Stimulated activated CD8-positive, alpha-beta memory T cell treated with anti-CD3 and anti-CD28 coated beads, Interleukin-7, amount 100 ng/mL, for 4 hours (primary cell): ENCODE measurements at places on chromosomes 3 and 15.

DNA sequence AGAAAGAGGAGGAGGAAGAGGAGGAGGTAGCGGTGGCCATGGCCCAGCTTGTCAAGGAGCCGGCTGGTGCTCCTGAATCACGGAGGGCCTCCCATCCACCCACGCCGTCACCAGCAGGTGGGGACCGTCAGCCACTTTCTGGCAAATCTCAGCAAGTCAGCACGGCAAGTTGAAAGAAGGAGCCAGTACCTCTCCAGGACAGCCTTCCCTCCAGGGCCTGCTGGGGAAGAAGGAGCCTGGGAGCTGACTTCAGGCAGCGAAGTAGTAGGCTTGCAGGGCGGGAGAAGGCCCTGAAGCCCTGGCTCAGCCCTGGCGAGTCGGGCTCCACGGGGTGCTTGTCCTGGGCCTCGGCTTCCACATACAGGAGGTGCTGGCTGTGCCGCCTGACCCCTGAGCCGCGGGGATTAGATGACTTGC, 99.2 kb upstream of the TRPM1 start:
- peak; percentile 55 for DNase-seq

DNA sequence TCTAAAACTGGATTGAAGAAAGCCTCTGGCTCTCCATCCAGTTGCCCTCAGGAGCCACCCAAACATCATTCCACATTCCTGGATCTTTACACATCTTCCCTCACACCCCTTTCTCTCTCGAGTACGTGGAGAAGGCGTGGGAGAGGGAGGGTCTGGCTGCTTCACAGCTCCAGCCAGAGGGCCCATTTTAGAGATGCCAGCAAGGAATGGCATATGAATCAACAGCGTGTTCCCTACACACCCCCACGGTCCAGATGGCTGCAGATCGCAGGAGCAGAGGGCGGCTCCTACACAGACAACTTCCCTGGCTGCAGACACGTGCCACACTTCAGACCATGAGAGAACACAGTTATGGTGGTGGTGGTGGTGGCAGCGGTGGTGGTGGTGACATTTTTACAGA, 280.1 kb downstream of the ERC2 start:
- DNase-seq: no peak

- no peak for DNase-seq
These were observed at the start of the genes FOXL2 and FOXL2NB for GRCh38 chr3:138946663-138947494. Gene FOXL2, minus strand, starts transcription at chr3:138947137. Its CDS starts 415 bp downstream, at chr3:138946722. Gene FOXL2NB, plus strand, starts transcription at chr3:138947217. Its CDS starts 148 bp downstream, at chr3:138947365.

GRCh38 chr3:166993015-166993630, 387.0 kb downstream of the ZBBX start:
- DNase-seq: no peak

GRCh38 chr3:15271785-15272381, 60.5 kb downstream of the SH3BP5 start:
- DNase-seq: peak; percentile 82

DNA sequence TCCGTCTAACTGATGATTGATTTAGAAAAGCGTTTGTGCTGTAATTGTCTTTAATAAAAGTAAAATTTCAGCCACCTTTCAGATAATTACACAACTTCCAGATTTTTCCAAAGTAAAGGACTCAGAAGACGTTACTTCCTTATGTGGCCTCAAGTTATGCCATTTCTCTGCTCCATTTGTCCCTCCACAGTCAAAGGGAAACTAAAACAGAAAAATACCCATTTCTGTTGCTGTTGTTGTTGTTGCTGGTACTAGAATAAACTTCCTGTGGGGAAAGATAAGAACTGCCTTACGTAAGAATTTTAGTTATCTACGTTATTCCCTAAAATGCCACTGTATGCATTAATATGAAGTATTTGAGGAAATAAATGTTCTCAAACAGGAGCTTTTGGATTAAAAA, 153.9 kb downstream of the P3H2 start:
- no peak for DNase-seq

GRCh38 chr3:170523248-170523647, 62.6 kb downstream of the SLC7A14 start:
- DNase-seq: no peak

DNA sequence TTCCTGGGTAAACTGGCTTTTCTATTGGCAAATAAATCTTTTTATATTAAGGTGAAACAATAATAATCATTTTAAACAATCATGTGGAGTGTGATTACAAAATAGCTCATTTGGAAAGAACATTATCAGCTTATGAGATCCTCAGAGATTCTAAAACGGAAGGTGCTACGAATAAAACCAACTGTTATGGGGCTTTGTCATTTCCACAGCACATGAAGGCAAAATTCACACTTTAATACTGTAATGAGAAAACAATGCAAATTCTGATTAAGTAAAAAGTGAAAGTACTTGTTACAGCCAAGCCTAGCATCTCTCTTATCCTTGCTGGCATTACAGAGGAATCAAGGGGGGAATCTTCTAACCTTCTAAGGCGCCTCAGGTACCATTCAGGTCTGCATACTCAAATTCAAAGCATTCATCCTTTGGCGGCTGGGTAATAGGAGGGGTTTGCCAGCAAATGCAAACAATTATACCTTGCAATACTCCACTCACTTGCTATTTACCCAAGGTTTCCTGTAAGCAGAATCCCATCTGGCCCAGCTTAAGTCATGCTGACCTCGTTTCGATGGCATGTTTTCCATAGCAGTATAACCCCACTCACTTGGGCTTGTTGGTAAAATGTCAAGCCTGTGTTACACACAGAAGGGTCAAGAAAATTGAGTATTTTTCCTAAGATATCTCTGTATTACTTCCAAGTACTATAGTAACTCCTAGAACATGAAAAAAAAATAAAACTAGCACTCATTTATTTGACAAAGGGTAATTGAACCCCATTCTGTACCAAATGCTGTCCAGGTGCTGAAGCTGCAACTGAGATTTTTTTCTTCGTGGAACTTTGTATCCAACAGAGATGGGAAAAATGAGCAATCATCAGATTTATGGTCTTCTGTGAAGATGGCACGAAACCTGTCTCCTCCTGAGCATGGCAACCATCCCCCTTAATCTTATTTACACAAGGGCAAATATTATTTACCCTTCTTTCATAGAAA, 183.7 kb upstream of the LMCD1 start:
- no peak for DNase-seq

- no peak for DNase-seq
These were observed 2.4 kb upstream of the C3orf20 start for GRCh38 chr3:14672588-14672987.

- DNase-seq: no peak
These were observed 21.0 kb downstream of the PTH1R start for GRCh38 chr3:46898321-46899150.

DNA sequence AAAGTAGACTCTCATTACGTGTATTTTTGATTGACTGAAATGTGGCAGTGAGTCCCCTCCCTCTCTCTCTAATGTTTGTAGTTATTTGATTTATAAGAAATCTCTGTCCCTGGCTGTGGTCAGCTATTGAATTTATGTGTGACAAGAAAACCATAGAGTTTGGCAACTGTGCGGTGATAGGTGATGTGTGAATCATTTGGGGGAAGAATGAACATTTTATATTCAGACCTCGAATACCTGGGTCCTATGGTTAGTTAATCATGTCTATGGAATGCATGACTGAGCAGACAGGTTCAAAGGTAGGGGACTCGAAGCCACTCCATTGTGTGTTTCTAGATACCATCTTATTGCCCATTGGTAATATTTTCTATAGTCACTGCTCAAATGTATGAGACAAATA, 712.1 kb downstream of the MECOM start:
- DNase-seq: no peak

GRCh38 chr15:60571008-60571420, 92.1 kb upstream of the ICE2 start:
- DNase-seq: no peak

- DNase-seq: no peak
These were observed 65.7 kb downstream of the SLC12A8 start for GRCh38 chr3:125146626-125147490.

DNA sequence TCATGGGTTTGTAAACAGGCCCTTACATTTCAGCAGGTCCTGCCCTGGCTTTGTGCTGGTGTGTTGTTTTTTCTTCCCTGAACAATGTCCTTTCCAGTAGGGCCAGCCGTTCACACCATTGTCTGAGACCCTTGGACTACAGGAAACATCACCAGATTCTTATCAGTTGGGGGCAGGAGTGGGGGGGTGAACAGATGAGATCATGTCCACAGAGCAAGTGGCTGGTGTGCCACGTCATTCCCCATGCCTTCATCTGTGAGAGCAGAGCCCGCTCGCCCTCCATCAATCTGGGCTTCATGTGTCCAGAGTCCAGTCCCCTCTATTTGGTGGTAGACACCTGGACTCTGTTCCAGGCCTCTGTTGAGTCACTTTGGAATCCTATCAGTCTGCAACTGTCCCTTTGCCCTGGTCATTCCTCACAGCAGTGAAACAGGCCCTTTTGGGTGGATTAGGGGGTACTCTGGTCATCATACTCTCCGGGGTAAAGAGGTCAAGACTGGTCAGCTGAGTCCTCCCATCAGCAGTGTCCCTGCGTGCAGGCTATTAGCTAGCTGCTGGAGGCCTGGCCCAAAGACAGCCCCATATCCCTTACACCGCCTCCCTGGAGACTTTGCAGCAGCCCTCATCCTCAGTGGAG, 15.0 kb downstream of the SEMA3G start:
- DNase-seq: no peak

GRCh38 chr3:100045696-100046095, 68.6 kb downstream of the FILIP1L start:
- no peak for DNase-seq

GRCh38 chr15:44729408-44730127, 6.8 kb upstream of the TRIM69 start:
- DNase-seq: no peak

- no peak for DNase-seq
These were observed 831 bp downstream of the IFT57 start for GRCh38 chr3:108221393-108221792.

DNA sequence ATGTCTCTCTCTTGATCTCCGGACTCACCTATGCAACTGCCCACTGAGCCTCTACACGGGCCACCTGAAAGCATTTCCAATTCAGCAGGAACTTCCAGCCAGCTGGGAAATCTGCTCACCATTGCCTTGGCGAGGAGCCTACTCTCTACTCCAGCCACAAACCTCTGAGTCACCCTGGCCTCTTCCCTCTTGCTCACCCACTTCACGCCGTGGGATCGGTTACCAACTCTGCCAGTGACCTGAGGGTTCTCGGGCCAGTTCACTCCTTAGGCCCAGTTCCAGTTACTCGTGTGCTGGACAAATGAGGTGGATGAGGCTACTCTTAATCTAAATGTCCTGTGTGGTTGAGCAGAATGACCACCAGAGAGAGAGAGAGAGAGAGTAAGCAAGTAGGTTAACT, 70.1 kb downstream of the CEMIP start:
- no peak for DNase-seq

- no peak for DNase-seq
These were observed 525.3 kb upstream of the ZNF717 start for GRCh38 chr3:76310667-76311066.

DNA sequence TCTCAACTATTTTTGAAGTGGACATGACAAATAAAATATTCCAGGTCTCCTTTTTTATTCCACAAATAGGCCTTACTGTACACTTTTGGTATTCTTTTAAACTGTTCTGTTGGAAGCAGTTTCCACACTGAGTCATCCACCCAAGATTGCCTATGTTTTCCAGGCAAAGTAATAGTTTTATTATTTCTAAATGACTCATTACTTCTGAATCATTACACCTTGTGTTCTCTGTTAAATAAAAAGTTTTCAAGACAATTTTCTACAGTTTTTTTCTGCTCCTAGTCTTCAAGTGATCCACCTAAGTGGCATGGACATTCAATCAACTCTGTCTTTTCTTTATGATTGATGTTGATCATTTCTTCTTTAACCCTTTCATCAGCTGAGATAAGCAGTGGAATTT, 26.5 kb downstream of the PPP2R3A start:
- DNase-seq: no peak

- DNase-seq: no peak
These were observed 5.4 kb downstream of the MGLL start for GRCh38 chr3:127816783-127817405.

DNA sequence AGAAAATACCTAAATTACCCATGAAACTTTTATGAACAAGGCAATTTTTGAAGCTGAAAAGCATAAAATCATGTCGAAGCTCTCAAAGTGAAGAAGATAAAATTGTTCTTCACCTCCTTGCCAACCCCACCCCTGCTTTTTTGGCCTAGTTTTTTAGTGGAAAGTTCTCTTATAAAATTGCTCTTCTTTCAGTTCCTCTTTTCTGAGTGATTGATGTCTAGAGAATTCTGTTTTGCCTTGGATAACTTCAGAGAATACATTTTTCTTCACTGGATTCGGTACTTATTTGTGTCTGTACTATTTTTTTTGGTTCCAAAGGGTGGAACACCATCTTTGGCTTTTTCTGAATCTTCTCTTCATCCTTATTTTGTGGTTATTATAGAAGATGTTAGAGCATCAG, 25.0 kb upstream of the PYDC2 start:
- DNase-seq: no peak

DNA sequence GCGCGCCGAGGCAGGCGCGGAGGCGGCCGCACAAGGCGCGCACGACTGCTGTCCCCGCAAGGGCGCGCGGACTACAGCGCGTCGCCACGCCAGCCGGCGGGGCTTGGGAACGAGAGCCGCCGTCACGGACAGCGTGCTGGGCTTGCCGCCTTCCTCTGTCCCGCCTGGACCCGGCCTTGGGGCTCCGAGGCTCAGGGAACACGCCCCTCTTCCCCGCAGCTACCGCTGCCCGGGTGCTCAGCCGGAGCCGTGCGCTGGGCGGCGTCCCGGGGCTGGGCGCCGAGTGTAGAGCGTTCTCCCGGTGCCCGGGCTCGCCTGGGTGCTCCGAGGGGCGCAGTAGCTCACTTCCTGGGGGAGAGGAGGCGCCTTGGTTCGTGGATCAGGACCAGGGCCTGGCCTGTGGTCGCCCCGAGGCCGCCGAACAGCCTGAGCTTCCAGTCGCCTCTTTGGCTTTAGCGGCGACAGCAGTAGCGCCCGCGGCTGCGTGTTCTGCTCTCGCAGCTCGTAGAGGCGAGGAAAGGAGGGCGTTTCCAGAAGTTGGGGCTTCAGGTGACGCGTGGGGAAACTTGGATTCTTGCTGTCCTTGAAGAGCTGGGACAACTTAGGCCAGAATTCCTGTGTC, 226.7 kb upstream of the C2CD4B start:
- DNase-seq: no peak

- DNase-seq: peak; percentile 67
These were observed 2.3 kb upstream of the HAPLN3 start for GRCh38 chr15:88897456-88898194.

DNA sequence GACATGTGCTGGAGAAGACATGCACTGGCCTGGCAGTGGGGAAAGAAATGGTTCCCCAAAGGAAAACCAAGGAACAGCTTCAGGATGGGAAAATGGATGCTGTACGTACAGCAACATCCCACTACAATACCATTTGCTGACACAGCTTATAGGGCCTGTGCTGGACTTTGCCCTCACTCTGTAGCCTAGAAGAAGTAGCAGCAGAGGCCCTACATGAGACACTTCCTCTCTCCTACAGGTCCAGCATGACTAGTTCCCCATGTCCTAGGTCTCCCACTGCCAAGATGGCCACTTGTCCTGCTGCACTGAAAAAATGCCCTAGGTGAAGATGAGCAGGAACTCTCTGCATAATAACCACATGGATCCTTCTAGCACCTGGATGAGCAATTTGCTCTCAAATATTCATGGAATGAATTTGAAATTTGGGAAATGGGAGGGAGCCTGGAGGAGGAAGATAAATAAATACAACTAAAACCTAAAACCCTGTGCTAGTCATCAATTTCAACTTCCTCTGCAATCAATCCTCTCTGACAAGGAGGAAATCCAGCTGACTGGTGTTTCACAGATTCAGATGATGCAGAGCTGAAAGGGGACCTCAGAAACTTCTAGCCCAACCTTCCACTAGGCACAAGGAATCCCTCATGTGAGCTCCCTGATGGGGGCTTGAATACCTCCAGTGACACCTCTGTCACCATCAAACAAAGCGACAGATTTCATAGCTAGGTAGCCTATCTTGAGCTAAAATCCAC, 514.3 kb upstream of the PPP2R3A start:
- no peak for DNase-seq

GRCh38 chr15:85865070-85865684, 70.5 kb upstream of the KLHL25 start:
- no peak for DNase-seq
